Pons (tissue), 1 donor: ENCODE measurements at places on chromosomes 4 and X.
A peak's percentile ranks its signal among the peaks of the same experiment; 100 is the strongest.

GRCh38 chr4:91064157-91064853 is 937.1 kb downstream of the CCSER1 start:
- DNase-seq, result peak; percentile 28

- DNase-seq, result no peak
Measured at GRCh38 chrX:72054779-72055489, 76.8 kb downstream of the RTL5 start.

- DNase-seq, result no peak
Measured at GRCh38 chrX:37786624-37787422, 7.0 kb downstream of the CYBB start.

- DNase-seq, result no peak
Measured at GRCh38 chr4:3340700-3341083, 47.9 kb downstream of the RGS12 start.

- DNase-seq, result no peak
Measured at GRCh38 chr4:150087006-150087405, 8.8 kb downstream of the DCLK2 start.

- no peak for DNase-seq
Measured at GRCh38 chr4:76060506-76060905, 14.0 kb upstream of the ART3 start.

- peak; percentile 43 for DNase-seq
Measured at GRCh38 chr4:47486231-47486673, 1.2 kb downstream of the ATP10D start.
